ENCODE measurements at places on chromosomes 1 and 21.

DNA sequence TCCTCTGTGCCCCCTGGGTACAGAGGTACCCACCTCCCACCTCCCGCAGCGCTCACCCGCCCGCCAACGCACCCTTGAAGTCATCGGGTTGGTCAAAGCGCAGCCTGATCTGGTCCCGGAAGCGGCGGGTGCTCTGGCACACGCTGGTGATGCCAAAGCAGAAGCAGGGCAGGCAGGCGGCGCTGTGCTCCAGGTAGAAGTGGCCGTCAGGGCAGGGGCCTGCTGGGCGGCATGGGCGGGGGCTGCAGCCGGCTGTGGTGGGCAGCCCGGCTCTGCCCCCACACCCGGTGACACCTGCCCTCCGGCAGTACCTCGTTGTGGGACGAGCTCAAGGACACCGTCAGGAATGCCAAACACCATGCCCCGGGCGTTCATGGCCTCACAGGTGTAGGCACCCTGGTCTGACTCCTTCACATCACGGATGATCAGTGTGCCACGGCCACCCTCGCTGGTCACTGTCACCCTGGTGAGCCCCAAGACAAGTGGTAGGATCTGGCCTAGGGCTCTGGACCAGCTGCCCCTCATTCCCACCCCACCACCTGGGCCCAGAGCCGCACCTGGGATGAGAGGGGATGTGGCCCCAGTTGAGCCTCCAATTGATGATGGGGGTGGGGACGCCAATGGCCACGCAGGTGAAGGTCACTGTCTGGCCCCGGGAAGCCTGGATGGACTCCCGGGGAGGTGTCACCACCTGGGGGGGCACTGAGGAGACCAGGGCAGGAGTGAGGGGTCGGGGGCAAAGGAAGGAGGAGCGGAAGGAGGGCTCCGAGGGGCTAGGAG lies 52.5 kb downstream of the HSPG2 start:
- DNase-seq = no peak

DNA sequence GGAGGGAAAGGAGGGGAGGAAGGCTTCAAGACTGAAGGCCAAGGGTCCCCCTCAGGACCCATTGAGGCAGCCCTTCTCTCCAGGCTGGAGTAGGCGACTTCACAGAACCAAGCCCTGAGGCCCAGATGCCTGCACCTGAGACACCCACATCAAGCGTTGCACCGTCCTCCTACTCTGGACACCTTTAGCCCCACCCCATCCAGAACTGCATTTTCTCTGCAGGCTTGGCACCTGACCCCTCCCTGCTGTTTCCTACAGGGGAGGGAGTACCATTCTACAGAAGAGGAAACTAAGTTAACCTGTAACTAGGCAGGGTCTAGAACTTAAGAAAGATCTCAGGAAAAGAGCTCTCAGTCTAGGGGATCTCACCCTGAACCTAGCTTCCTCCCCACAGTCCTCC lies 12.0 kb downstream of the PEF1 start:
- DNase-seq = no peak

- DNase-seq = no peak
Observed at GRCh38 chr1:47627471-47628370, 189.9 kb downstream of the FOXD2 start.

- DNase-seq = no peak
Observed at GRCh38 chr1:3511306-3511705, 56.8 kb downstream of the ARHGEF16 start.

GRCh38 chr1:161001525-161001924 lies 19.4 kb downstream of the F11R start:
- DNase-seq = no peak

DNA sequence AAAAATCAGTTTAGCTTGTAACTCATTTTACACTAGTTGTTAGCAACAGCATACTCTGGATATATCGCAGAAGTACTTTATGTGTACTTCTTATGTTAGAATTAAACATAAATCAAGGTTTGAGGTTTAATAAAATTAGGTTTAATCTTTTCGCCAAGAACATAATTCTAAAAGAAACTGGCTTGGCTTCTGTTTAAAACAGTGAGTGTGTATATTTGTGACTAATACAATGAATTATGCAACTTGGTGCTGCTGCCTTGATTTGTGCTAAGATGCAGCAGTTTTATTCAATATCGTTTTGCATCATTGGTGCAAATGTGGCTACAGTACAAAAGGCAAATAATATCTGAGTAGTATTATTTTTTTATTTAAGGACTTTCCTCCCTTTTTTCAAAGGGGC lies 44.8 kb downstream of the USP25 start:
- no peak for DNase-seq

GRCh38 chr1:26874896-26875295 lies 11.9 kb downstream of the SFN start:
- no peak for DNase-seq

DNA sequence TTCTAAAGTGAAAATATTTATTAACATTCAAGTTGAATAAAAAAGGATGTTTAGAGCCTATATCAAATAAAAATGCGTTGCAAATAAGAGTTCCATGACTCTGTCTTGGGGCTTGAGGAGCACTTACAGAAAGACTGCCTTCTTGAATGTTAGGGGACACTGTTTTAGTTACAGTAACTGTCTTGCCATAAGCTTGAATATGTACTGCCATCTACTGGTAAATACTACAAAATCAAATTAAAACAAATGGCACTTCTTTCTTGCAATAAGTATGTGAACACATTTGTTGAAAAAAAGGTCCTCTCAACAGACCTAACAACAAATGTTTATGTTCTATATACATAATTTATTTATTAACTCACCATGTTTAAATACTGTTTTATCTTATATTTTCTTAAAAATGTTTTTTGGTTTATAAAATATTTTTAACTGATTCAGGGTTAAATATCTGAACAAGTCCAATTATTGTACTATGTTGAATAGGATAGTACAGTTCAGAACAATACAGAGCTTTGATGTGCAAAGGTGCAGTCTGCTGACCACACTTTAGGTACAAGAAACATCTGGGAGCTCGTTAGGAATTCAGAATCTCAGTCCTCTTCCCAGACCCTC lies 199.5 kb downstream of the LRRIQ3 start:
- DNase-seq = no peak
